Neural cell (in vitro differentiated cells): ENCODE measurements at places on chromosomes 1 and 21. TPM values are rescaled to one million over a fixed set of nuclear protein-coding genes. Genes with fewer than 3 reads are reported as not detected.

The DNAH14 gene
- polyA plus RNA-seq = 9.6 and 24.9 TPM in 2 replicates

The ZNF683 gene
- polyA plus RNA-seq = not detected in 2 replicates

The FAM177B gene
- polyA plus RNA-seq = not detected in 2 replicates

The SPRR4 gene
- polyA plus RNA-seq = not detected in 2 replicates

The SYT14 gene
- polyA plus RNA-seq = 20.1 and 21.9 TPM in 2 replicates

The GIPC2 gene
- 0.72 and 1.3 TPM in 2 replicates for polyA plus RNA-seq

The ENTREP3 gene
- 9.8 and 11.1 TPM in 2 replicates for polyA plus RNA-seq

The KCNK2 gene
- 4.9 and 6.8 TPM in 2 replicates for polyA plus RNA-seq
